Mesothelial cell of epicardium (in vitro differentiated cells): ENCODE measurements at places on chromosomes 12 and 14.

DNA sequence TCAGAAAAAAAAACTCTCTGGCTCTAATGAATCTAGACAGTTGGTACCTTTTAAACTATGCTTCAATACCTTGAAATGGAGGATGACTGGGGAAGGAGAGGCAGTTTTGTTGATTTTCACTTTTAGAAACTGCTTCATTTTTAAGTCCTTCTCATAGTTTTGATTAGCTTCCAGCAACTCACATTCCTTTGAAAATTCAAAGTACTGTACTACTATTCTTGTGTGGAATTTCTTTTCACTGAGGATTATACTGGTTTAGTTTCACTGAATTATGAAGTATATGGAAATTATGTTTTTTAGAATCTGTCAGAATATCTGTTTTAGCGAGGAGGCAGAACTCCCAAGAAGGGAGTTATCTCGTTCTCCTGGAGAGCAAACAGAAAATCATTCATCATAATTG is 116.3 kb downstream of the TGFB3 start:
- DNase-seq = no peak

DNA sequence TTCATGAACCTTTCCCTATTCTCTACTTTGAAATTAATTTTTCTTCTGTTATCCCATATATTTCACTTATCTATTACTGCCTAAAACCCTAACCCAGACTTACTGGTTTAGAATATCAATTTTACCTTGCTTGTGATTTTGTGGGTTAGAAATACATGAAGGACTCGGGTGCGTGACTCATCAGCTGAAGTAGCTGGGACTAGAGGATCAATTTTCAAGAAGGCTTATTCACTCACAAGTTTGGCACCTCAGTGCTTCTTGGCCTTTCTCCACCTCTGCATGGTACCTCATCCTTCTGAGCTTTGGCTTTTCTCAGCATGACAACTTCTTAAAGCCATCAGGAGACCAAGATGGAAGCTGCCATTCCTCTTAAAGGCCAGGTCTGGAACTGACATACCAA is 57.8 kb downstream of the TMEM117 start:
- DNase-seq = no peak

- no peak for DNase-seq
These were observed 623 bp upstream of the TSPAN8 start for GRCh38 chr12:71158361-71158882.

GRCh38 chr14:101845896-101846295 is 84.4 kb downstream of the PPP2R5C start:
- no peak for DNase-seq

- no peak for DNase-seq
These were observed 17.1 kb downstream of the DICER1 start for GRCh38 chr14:95140060-95140858.

GRCh38 chr12:115037830-115038229 is 353.9 kb upstream of the TBX3 start:
- no peak for DNase-seq

DNA sequence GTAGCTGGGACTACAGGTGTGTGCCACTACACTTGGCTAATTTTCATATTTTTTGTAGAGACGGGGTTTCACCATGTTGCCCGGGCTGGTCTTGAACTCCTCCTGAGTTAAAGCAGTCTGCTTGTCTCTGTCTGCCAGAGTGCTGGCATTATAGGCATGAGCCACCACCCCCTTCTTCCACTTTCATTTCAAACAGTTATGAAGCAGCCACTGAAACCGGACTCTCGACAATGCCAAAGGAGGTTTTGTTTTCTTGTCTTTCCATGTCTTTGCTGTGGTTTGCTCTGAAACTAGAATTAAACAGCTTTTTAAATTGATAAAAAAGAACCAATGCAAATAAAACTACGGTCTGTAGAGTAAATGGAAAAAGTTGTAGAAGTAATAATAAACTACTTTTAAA is 30.4 kb downstream of the RAP1B start:
- no peak for DNase-seq

DNA sequence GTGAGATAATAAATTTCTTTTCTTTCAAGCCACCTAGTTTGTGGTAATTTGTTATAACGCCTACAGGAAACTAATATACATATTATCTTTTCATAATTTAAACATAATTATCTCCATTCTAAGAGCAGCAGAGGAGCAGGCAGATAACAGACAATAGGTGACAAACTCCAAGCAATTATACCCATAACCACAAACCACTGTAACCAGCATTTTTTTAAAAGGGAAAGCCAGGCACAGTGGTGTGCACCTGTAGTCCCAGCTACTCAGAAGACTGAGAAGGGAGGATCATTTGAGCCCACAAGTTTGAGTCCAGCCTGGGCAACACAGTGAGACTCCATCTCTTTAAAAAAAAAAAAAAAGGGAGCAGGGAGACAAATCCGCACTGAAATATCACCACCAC is 54.9 kb downstream of the ATF7 start:
- no peak for DNase-seq

DNA sequence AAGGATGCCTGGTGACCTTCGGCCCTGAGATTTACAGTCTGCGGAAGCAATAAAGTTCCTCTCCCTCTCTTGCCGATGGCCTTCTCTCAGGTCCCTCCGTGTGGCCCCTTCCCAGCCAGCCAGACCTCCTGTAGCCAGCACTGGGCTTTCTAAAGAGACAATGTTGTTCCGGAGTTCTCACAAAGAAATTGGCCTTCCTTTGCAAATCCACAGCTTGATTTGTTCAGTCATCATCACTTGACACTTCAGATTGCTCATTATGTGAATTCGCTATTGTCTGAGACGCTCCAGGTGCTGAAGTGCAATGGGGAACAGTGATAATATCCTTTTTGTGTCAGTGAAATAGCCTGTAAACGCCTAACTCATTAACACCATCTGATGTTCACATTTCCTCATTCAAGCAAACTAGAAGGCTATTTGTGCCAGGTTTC is 43.7 kb upstream of the GPHB5 start:
- DNase-seq = no peak

GRCh38 chr12:124510301-124510970 is 57.0 kb downstream of the NCOR2 start:
- DNase-seq = no peak

DNA sequence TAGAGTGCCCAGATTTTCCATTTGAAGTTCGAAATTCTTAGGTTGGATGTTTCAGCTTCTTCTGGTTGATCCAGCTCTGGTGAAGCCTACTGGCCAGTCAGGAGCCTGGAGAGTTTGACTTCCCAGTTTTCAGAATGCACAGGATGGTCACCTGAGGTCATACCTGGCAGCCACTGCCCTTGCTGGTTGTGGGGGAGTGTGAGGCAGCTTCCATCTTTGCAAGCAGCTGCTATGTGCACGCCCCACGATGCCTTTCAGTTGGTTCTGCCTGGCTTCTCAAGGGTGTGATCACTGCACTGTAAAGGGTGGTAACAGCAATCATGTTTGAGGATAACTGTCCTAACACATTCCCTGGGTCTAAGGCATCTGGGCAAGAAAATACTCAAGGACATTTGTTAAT is 15.4 kb downstream of the CCDC92 start:
- no peak for DNase-seq

GRCh38 chr14:79356040-79356439 is 855.3 kb downstream of the DIO2 start:
- no peak for DNase-seq

DNA sequence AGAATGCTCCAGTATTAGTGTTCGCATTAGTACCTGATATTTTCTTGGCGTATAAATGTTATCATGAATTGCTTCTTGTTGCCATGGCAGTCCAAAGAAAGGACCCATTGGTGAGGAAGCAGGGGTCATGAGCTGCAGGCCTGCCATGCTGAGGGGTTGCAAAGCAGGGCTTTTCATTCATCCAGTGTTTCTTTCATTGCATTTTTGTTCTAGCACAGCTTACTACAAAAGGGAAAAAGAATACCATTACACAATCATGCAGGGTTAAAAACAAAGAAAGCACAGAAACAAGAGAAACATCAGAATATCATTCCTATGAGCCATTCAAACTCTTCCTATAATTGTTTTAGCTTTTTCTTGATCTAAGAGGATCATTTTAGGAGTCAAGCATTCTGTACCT is 24.0 kb downstream of the DICER1 start:
- DNase-seq = no peak

DNA sequence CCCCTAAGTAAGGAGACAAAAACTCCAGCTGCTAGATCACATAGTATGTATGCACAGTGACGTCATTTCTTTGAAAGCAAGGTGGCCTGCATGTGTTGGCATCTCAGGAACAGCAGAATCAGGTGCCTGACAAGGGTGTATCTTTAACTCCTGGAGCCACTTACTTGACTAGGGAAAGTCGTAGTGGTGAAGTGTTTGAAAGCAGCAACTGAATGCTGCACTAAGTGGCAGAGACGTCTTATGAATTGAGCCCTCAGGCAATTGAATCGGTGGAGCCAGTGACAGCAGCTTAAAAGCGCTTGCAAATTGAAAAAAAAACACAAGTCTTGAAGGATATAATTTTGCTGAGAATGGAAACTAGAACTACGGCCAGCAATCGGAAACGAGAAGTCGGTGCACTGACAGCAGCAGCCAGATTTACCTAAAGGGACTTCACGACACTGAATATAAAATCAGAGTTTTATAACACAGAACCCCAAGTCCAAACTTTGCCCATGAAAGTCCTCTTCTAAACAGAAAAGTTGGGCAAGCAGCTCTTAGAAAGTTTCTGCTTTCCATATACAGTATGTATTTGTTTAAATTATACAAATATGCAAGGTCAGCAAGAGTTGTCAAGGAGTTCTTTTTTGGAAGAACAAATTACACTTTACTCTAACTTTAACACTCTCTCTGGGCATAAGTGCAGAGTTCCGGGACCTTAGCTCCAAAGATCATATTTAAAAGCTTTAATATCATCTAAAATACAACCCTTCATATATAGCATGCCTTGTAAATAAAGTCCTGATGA is 1.1 kb downstream of the IGF1 start:
- DNase-seq = no peak

GRCh38 chr12:104276273-104277131 is 27.0 kb upstream of the EID3 start:
- DNase-seq = no peak

GRCh38 chr14:58717211-58717610 is 79.4 kb downstream of the DACT1 start:
- DNase-seq = no peak

- DNase-seq = no peak
These were observed 17.0 kb downstream of the CEP128 start for GRCh38 chr14:80924365-80925103.

- DNase-seq = no peak
These were observed 291.7 kb downstream of the ZFP36L1 start for GRCh38 chr14:68501171-68501570.

- DNase-seq = no peak
These were observed 156.1 kb downstream of the VRK1 start for GRCh38 chr14:96953087-96953874.

- DNase-seq = no peak
These were observed 1.7 kb upstream of the DCD start for GRCh38 chr12:54649825-54650224.

DNA sequence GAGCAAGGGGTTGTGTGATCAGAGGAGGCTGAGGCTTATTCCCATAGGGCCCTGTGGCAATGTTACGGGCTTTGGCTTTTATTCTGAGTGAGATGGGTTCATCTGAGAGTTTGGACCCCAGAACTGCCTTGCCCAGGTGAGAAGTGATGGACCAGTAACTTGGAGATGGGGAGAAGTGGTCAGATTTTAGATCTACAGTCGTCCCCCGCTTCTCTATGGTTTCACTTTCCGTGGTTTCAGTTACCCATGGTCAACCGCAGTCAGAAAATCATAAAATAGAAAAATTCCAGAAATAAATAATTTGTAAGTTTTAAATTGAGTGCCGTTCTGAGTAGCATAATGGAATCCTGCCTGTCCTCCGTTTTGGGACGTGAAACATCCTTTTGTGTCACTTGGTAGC is 40.2 kb upstream of the PPP1CC start:
- DNase-seq = no peak

DNA sequence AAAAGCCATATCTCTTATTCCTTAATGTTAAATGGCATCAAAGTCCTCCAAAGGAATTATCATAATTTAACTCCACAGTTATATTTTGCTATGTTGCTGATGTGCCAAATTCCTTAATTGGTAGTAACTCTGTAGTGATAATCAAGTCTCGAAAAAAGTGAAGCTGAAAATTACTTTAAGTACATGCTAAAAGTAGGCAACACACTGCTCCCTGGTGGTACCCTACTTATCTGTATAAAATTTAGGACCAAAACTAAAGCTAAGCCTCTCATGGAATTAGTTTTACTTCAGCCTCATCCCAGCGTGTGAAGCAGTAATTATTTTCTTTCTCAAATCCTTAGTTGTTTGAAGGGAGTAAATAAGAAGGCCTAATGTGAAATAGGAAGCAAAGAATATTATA is 132.8 kb downstream of the TTLL5 start:
- DNase-seq = no peak

DNA sequence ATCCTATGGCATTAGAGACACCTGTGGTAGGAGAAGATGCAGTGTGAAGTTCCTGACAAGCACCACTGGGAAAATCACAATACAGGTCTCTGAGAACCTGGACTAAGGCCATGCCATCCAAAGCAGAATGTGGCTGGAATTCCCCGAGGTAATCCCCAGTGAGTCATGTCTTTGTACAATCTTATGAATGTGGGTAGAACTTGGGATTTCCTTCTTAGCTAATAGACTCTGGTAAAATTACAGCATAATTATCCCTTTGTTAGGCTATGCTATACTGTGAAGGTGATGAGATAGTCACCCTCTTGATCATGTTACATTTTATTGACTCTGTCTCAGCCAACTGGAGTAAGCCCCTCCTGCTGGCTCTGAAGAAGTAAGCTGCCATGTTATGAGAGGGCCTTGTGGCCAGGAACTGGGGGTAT is 224.3 kb upstream of the DCN start:
- no peak for DNase-seq

GRCh38 chr12:66241061-66242043 is 52.3 kb downstream of the IRAK3 start:
- no peak for DNase-seq

DNA sequence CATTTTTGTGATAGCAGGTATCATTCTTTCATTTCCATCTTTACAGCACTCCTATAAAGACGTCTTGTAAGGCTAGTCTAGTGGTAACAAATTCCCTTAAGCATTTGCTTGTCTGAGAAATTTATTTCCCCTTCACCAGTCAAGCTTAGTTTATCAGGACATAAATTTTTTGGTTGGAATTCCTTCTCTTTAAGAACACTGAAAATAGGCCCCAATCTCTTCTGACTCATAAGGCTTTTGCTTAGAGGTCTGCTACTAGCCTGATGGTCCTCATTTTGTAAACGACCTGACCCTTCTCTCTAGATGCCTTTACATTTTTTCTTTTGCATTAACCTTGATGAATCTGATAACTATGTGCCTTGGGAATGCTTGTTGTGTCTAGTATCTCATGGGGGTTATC is 20.3 kb downstream of the OLR1 start:
- no peak for DNase-seq

DNA sequence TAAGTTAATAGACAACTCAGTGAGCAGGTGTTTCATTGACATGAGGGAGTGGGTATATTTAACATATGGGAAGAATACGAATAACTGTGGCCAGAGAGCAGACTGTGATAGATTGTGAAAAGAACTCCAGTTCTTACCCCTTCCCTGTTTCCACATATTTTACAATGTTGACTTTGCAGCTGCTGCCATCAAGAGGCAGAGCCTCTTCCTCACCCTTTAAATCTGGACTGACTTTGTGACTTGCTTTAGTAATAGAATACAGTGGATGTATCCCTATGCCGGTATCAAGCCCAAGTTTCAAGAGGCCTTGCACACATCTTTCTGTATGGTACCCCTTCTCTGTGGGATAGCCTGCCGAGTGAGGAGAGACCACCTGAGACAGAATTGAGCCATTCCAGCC is 356.7 kb downstream of the ETNK1 start:
- no peak for DNase-seq

- no peak for DNase-seq
These were observed 121.2 kb downstream of the DIP2B start for GRCh38 chr12:50626026-50626425.

- DNase-seq = no peak
These were observed 2.8 kb upstream of the EML1 start for GRCh38 chr14:99790201-99790977.
